ENCODE measurements at places on chromosomes 5 and 9.

DNA sequence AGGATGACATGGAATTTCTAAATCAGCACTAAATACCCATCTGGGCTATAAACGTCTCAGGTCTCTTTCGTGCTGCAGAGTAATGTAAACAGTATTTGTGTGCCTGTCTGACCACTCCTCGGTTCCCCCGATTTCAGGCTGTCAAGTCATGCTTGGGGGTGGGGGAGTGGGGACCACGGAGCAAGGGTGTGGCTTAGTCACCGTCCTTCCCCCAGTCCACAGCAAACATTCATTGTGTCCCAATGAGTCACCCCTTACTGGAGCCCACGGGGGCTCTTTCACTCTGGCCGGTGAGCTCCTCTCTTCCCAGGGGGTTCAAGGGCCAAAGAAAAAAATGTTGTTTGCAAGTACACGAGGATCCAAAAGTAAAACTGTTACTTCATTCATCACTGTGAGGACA lies 72.4 kb upstream of the ICE1 start:
- DNase-seq = no peak

DNA sequence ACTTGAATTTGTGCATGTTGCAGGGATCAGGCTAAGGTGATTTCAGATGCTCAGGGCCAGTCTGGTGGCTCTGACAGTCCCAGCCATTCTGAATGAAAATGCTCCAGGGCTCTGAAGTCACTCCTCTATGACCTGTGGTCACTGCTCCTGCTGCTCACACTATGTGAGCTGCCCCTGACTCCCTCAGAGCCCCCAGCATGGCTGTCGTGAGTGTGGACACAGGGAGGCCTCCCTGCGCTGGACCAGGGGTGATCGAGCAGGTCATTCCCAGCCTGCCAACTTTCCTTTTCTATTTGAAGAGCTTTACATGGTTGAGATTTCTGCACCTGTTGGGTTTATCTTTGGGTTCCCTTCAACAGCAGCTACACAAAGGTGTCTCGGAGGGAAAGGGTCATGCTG lies 74.5 kb downstream of the WNK2 start:
- peak; percentile 3 for DNase-seq

DNA sequence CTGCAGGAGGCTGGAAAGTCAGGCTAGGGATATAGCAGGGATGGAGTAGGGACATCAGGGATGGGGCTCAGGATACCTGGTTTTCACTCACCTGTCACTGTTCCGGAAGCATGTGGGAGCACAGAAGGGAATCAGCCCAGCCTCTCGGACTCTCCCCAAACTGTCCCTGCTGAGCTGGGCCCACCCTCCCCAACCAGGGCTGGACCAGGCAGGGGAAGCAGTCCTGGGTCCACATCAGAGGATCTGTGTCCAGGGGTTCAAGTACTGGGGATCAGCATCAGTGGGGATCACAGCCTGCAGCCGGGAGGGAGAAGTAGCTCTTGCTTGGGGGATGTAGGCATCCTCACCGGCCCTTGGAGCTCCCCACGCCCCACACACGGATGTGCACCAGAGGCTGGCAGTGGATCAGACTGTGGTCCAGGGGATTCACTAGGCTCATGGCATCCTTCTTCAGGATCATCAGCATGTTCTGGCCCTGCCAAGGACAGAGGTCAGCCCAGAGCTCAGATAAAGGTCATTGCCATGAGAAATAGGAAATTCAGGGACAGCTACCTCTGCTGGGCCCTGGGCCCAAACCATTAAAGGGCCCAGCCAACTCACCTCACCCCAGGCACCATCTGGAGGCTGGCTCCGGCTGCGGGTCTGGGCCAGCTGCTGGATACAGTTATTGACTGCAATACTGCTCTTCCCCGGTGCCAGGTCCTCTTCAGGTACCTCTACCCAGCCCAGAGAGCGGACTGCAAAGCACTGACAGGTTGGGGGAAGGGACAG lies 2.5 kb downstream of the APBB3 start:
- no peak for DNase-seq

GRCh38 chr5:37918424-37918823 lies 78.6 kb upstream of the GDNF start:
- no peak for DNase-seq

GRCh38 chr5:146772881-146773466 lies 105.6 kb downstream of the PPP2R2B start:
- DNase-seq = no peak

GRCh38 chr9:13863112-13863511 lies 450.8 kb downstream of the NFIB start:
- no peak for DNase-seq

- no peak for DNase-seq
Measured at GRCh38 chr9:123662057-123662776, 267.7 kb downstream of the DENND1A start.

DNA sequence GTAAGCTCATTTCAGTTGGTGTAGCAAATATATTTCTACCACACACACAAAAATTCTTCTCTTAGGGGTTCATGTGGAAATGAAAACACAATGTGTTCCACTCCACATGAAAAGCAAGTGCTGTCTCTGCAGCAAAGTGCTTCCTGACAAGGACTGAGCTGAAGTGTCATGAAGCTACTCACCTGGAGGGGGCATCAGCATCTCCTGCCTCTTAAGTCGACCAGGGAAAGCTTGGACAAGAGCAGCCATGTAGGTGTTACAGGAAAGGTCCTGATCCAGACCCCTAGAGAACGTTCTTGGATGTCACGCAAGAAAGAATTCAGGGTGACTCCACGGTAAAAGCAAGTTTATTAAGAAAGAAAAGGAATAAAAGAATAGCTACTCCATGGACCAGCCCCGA lies 62.8 kb downstream of the SV2C start:
- DNase-seq = no peak

- no peak for DNase-seq
Measured at GRCh38 chr5:124043456-124043855, 531.5 kb downstream of the CSNK1G3 start.

DNA sequence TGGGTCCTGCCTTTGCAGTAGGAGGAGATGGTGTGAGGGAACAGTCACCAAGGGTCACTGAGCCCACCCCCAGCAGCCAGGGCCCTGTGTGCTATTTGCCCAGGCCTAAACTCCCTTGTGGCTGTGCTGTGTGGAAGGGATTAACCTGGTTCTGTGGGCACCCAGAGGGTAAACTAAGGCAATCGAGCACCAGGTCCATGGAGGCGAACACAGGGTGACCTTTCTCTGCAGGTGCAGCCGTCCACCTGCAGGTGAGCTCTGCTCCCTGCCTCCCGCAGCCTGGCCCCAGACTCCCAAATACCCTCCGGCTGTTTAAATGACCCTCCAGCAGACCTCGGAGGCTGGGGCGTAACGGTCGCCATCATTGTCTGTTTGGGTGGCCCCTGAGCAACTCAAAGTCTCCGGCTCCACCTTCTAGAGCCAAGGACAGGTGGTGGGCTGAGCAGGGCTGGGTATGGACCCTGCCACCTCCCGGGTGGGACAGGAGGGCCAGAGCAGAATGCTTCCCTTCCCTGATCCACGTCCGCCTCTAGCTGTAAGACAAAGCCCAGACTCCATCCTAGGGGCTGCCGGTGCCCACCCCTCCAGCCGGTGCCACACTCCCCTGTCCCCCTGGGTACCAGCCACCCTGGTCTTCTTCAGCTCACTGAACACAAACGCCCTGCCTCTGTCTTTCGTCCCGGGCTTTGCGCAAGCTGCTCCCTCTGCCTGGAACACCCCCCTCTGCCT lies 34.1 kb upstream of the FIBCD1 start:
- DNase-seq = no peak

DNA sequence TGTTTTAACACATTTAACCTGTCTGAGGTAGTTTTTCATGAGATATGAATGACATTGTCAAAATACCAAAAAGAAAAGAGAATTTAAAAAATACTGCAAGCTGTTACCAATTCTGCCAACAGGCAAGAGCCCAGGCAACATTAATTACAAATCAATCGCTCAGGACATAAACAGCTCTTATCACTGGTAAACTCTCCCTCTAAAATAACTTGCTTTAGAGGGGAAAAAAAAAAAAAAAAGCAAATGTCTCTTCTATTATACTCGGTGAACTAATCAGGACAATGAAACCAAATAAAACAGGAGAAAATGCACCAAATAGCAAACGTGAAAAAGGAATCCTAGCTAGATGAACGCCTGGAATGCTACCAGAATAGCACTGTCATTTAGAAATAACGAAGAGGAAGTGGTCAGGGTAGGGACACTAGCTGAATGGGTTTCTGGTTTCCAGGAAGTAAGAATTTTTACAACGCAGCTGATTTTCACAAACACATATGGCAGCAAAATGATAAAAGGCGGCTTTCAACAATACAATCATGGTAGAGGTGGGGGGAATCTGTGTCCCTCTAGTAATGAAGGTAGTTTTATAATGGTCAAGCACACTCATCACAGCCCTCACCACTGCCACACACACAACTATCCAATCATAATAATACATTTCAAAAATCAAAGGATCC lies 94.9 kb downstream of the DENND1A start:
- DNase-seq = no peak

GRCh38 chr9:84439250-84439649 lies 98.7 kb upstream of the SLC28A3 start:
- no peak for DNase-seq

DNA sequence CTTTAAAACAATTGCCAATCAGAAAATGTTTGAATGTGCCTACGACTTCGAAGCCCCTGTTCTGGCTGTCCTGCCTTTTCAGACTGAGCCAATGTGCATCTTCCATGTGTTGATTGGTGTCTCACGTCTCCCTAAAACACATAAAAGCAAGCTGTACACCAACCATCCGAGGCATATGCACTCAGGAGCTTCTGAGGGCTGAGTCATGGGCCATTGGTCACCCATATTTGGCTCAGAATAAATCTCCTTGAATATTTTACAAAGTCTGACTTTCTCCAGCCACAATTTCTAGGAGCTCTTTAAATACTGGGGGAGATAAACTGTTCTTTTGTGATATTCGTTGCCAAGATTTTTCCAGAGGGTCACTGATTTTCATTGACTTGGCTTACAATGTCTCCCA lies 53.9 kb downstream of the C9orf57 start:
- DNase-seq = no peak

GRCh38 chr9:120289098-120289497 lies 290.9 kb downstream of the CDK5RAP2 start:
- no peak for DNase-seq

GRCh38 chr5:43244823-43245565 lies 53.0 kb downstream of the NIM1K start:
- DNase-seq = no peak

- no peak for DNase-seq
Measured at GRCh38 chr5:122639033-122639432, 135.8 kb upstream of the SNX2 start.

DNA sequence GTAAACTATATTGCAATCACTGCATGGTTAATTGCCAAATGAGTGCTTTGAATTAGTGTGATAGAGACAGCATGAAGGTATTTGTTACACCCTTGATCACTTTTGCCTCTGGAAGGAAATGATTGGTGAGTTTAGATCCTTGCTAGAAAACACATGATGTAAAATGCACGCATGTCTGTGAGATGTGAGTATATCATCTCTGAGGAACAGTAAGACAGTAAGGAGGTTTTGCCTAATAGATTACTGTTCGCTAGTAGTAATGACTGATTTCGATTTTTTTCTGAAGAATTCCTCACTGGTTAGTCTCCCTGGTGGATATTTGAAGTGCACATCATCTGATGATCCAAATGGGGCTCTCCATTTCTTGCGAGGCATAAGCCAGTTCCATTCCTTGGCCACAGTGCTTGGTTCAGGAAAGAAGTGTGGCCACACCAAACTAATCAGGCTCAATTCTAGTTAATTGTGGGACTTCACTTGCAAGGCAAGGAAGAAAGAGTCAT lies 156.4 kb upstream of the ADRA1B start:
- DNase-seq = no peak

DNA sequence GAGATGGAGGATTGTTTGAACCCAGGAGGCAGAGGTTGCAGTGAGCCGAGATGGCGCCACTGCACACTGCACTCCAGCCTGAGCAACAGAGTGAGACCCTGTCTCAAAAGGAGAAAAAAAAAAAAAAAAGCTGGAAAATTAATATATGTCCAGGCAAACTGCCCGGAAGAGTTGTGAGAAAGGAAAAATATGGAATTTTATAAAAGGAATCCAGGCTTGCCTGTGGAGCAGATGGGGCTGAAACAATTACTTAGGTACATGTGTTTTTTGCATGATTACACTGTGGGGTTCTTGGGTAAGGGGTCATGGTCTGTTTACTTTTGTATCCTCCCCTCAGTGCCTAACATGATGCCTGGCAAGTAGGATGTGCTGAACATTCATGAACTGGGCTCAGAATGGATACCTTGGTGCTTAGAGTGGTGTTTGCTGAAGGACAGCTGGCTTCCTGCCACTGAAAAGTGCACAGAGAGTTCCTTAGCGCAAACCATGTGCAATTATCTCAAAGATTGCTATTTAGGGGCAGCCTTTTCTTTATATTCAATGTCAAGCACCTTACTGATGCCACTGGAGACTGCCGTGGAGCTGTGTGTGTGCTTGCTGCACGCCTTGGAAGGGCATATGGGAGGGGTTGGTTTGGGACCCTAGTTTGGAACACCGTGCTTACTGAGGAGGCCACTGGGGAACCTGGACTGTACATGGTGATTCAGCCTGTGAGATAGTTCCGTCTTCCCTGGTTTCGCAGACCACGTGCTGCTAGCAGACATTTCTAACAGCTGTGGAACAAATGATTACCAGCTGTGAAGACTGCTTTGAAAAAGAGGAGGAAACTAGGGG lies 78.4 kb downstream of the MAP1B start:
- DNase-seq = no peak

DNA sequence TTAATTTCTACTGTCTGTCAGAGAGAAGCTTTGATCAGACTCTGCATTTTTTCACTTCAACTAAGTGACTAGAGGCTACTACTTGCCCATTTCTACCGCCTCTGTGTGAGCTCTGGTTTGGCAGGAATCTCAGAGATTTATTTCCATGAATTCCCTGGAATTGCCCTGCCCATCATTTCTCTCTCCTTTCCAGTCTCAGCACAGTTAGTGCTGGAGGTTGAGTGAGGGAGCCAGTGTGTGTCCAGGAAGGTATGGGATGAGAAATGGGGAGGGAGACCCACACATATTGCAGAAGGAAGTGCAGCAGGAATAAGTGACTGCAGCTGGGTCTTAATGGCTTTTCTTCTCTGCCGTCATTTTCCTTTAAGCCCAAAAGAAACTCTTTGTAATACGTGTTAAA lies 443.1 kb upstream of the ZNF462 start:
- no peak for DNase-seq

GRCh38 chr9:37769306-37769705 lies 15.6 kb downstream of the EXOSC3 start:
- DNase-seq = no peak

GRCh38 chr5:33299621-33300208 lies 141.1 kb upstream of the TARS1 start:
- no peak for DNase-seq

DNA sequence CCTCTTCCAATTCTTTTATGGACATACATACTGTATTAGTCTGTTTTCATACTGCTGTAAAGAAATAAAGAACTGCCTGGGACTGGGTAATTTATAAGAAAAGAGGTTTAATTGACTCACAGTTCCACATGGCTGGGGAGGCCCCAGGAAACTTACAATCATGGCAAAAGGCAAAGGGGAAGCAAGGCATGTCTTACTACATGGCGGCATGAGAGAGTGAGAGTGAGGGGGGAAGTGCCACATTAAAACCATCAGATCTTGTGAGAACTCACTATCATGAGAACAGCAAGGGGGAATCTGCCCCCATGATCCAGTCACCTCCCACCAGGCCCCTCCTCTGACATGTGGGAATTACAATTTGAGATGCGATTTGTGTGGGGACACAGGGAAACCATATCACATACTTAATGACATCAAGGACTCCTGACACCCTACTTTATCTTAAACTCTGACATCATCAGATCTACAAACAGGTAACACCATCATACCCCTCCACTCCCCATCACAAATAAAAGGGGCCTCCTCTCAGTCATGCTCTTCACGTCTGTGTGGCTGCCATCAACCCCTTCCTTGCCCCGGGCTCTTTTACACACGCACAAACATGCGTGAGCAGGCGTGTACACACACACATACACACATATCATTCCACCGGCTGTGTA lies 9.7 kb downstream of the ANKRD33B start:
- DNase-seq = no peak
